ENCODE measurements at places on chromosomes 4 and X. TPM values are rescaled to one million over a fixed set of nuclear protein-coding genes. Genes with fewer than 3 reads are reported as not detected.

SLC49A3 gene
- 17.3 TPM for total RNA-seq

GLRA2 gene
- not detected for total RNA-seq

MGAT4D gene
- total RNA-seq: not detected

DCAF4L1 gene
- 0.24 TPM for total RNA-seq

All from Right ventricle myocardium inferior (tissue), 1 donor.